ENCODE measurements at places on chromosomes 5 and 9.

GRCh38 chr5:88673253-88674105 lies 209.5 kb downstream of the MEF2C start:
- peak; percentile 74 for DNase-seq

DNA sequence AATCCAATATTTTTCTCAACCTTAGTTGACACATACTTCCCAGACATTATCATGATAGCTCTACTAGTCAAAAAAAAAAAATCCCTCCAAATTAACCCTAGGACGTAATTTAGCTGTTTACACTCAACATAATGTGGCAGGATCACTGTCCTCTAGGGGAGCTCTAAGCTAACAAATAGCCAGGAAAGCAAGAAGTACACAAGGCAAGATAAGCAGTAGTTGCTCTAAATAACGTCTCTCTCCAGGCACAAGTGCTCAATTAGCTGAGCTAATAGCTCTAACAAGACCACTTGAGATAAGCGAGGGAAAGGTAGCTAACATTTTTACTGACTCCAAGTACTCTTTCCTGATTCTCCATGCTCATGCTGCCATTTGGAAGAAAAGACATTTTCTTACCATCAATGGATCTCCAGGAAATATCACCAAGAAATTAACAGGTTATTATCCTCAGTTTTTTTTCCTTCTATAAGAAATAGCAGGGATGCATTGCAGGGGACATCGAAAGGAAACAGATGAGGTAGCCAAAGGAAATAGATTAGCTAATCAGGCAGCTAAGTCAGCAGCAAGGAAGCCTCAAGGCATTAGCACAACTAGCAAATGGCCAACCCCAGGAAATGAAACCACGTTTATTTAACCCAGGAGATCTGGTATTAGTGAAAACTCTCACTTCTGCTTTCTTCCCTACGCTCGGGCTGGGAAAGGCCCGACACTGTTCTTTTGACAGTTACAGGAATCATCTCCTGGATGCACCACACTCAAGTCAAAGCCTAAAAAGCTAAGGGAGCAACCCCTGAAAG lies 614.1 kb downstream of the PTPRD start:
- no peak for DNase-seq

DNA sequence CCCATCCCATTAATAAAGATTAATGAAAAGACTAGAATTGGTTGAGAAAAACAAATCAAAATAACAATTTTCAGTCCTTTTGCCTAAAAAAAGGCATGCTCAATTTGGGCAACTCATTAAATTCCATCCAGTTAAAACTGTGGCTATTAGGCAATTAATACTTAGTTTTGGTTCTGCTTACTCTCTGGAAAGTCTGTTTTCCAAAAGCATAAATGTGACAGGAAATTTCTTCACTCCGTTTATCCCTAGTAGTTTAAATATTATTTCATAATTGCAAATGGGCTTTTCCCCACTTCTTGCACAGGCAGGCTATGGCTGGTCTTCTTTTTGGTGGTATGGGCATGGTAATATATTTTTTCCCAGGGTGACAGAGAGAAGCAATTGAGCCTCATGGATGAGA lies 373.3 kb upstream of the KLF4 start:
- no peak for DNase-seq

- DNase-seq, result no peak
These were observed 78.9 kb downstream of the SMARCA2 start for GRCh38 chr9:2093920-2094597.

GRCh38 chr9:2610985-2611384 lies 10.6 kb upstream of the VLDLR start:
- DNase-seq, result no peak

- DNase-seq, result no peak
These were observed 20.8 kb downstream of the GBGT1 start for GRCh38 chr9:133142684-133143622.

- no peak for DNase-seq
These were observed 69.7 kb upstream of the APC start for GRCh38 chr5:112668016-112668415.

GRCh38 chr5:181120761-181121160 lies 10.2 kb downstream of the OR2V1 start:
- DNase-seq, result no peak

- DNase-seq, result no peak
These were observed 125.6 kb downstream of the RXRA start for GRCh38 chr9:134451700-134452458.

- no peak for DNase-seq
These were observed 1.3 kb upstream of the HABP4 start for GRCh38 chr9:96448546-96449170.

DNA sequence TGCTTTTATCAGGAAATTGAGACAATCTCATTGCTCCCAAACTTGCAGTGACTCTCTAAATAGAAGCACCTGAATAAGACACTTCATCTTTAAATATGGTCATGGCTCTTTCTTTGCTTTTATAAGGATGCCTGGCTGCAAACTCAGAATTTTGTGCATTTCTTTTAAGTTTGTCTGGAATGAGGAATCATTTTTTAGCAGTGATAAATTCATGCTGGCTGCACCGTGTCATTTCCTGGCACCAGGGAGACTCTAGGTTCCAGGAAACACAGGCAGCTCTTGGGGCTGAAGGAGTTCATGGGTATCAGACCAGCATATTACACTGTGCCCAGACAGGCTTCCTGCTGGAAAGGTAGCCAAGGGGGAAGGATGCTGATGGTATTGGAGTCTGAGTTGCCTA lies 109.9 kb downstream of the NUDT12 start:
- DNase-seq, result no peak

DNA sequence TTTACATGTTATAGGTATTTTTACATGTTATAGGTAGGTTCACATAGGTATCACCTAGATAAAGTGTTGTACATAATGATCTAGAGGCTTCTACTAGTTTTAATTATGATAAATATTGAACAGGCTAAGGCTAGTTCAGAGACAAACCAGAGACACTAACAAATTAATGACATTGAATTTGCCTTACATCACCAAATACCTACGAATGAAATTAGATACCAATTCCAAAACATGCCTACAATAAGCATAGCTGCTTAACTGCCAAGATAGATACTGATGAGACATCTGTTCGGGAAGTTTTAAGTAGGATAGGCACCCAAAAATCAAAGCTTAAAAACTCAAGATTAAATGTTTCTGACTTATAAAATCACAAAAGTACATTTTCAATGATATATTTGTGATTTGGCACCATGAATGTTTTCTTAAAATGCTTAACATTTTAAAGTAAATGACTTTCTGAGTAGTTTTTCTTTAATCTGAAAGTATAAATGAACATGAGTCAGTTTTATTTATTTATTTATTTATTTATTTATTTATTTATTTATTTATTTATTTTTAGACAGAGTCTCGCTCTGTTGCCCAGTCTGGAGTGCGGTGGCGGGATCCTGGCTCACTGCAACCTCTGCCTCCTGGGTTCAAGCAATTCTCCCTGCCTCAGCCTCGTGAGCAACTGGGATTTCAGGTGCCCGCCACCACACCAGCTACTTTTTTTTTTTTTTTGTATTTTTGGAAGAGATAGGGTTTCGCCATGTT lies 703.1 kb upstream of the ARRDC3 start:
- no peak for DNase-seq

- no peak for DNase-seq
These were observed 54.1 kb downstream of the ABLIM3 start for GRCh38 chr5:149195337-149195887.

DNA sequence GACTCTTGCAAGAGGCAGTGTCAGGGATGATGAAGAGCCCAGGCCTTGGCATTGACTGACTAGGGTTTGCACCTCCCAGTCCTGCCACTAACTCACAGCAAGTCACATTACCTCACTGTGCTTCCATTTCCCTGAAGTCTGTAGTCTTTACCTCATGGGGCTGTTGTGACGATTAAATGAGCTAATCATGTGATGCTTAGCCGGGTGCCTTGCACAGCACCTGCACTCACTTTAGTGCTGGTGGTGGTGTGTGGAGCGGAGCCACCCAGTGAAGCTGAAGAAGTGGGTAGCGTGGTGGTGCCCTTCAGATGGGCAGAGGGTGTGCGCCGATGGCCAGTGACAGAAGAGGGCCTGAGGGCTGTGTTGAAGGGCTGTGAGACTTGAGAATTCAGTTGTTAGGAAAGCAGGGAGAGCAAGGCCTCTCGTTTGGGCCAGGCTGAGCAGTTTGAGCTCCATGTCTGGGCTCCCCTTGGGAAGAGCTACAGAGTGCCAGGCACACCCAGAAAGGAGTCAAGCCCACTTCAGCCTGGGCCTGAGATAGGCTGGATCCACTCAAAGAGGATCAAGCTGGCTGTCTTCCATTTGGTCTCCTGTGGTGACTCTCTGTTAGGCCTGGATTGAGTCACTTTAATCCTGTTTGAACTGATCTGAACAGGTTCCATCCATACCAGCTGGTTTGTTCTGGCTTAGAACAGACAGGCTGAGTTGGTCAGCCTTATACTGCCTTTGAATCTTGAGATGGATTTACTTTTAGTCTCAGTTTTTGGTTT lies 42.5 kb downstream of the RALGPS1 start:
- DNase-seq, result no peak

DNA sequence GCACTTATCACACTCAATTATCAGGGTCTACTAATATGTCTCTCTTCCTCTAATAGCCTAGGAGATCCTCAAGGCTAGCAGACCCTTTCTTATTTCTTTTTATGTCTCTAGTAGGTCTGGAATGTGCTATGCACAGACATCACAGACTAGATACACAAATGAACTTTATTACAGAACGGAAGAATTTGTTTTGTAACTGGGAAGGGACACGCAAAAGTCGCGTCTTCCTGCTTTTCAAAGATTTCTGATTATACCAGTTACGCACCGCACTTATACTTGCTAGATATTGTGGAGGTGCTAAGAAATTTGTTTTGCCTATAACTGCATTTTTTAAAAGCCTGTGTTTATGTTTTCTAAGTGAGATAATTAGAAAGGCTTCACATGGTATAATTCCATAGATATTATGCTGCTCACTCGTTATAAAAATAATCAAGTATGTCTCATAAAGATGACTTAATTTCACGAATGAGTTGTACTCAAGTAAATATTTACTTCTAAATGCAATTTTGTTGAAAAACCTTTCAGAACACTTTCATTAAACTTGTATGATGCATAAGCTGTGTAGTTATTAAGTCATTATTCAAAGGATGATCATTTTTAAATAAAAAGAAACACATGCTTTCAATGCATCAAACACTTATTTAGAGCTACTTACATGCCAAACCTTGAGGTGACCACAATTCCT lies 662.6 kb downstream of the ACTL7B start:
- DNase-seq, result no peak

GRCh38 chr5:146368137-146368536 lies 29.5 kb downstream of the POU4F3 start:
- no peak for DNase-seq

DNA sequence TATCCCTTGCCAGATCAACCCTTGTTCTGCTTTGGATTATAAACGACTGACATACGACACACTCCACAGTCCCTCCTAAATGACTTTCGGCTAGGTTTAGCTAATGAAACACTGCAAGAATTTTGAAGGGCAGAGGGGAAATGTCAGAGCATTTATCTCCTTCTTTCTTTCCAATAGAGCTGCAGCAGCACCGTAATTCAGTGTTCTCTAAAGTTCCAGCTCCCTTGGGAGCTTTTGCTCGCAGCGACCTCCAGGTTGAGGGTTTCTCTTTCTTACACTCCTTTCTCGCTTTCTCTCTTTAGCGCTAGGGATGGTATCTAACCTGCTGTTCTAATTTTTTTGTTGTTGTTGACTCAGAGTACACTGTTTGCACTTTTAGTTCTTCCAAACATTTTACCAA lies 467.1 kb upstream of the ST8SIA4 start:
- DNase-seq, result no peak

DNA sequence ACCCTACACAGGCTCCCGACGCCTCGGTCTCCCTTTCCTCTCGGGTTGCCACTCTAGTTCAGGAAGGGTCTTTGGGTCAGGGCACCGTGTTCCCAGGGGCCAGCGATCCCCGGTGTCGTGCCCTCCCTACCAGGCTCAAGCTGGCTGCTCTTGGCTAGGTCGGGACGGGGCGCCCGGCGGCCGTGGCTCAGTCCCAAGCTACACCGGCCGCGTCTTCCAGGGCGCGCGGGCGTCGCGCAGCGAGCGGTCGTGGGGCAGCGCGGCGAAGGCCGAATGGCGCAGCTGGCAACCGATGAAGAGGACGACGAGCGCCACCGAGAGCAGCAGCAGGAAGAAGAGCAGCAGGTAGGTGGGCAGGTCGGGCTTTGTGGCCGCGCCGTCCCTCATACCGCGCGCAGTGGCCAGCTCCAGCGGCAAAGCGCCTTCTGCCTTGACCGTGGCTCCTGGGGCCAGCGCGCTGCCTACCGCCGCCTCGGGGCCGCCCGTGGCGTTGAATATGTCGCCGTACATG lies 892 bp downstream of the SMIM32 start:
- DNase-seq, result no peak

GRCh38 chr5:14628346-14628745 lies 36.2 kb upstream of the OTULIN start:
- no peak for DNase-seq

DNA sequence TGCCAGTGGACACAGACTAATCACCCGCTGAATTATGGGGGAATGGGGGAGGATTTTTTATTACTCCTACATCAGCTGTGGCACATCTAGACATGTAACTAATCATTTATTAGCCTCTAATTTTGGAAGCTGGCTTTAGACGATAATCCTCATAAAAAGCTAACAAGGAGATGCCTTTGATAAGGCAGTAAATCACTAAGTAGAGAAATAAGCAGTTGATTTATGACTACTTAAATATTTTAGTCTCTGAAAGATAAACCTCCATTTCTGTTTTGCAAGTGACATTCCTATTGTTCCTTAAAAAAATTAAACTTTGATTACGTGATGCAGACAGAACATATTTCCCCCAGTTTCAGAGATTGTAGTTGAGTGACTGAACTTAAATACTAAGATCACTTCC lies 206.4 kb upstream of the CDKN2B start:
- DNase-seq, result no peak

DNA sequence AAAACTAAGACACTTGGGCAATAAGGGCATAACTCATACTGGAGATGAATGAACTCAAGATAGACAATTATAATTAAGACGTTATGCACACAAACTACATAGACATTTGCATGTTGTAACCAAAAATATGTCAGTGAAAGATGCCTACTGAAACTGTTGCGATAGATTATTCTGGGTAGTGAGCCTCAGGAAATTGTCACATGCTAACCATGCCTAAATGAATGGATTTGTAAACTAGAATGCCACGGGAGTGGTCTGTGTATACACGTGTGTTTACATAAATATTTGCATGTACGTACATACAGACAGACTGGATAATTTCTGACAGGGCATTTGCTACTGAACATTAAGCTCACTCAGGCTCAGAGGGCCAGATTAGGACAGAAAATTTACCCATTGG lies 1.2 kb downstream of the NIPSNAP3B start:
- DNase-seq, result no peak

Measured in posterior cingulate gyrus (tissue), 11 donors.